PC-3 (cell line): ENCODE measurements at places on chromosomes 7 and 10. TPM values are rescaled to one million over a fixed set of nuclear protein-coding genes. Genes with fewer than 3 reads are reported as not detected.

- no peak for DNase-seq
Observed at GRCh38 chr7:44182827-44183226, 6.4 kb downstream of the GCK start.

- DNase-seq, result no peak
Observed at GRCh38 chr10:110387983-110388686, 83.4 kb upstream of the SMNDC1 start.

DNA sequence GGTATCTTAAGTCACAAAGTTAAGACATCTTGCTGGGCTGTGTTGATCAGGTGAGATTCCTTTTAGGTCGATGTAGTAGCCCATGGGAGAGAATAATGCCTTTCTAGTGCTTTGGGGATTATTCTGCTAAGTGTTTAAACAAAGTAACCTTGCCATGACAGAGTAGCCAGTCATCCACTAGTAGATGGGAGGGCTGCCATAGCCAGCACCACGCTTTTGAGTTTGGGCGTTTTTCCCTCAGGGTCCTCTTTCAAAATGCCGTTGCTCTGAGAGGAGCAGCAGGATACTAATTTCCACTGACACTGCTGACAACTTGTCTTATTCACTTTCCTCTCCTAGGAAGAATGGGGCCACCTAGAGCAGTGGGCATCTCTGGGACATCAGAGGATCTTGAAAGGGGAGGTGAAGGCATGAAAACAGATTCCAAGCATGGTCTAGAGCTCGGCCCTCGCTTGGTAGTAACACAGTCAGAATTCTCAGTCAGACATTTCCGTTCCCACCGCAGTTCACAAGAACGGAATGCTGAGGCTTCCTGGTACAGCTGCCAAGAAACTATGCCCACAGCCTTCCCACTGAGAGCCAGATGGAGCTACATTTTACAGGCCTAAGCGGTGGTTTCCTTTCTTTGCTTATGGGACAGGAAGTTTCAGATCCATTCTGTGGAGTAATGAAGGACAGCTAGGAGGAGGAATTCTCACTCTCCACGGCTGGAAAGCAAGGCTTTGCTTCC is 15.3 kb upstream of the RSU1 start:
- peak; percentile 57 for DNase-seq

- DNase-seq, result no peak
Observed at GRCh38 chr10:70343312-70343711, 39.1 kb downstream of the LRRC20 start.

Gene PTPRN2
- 3.2 and 3.6 TPM in 2 replicates for total RNA-seq

DNA sequence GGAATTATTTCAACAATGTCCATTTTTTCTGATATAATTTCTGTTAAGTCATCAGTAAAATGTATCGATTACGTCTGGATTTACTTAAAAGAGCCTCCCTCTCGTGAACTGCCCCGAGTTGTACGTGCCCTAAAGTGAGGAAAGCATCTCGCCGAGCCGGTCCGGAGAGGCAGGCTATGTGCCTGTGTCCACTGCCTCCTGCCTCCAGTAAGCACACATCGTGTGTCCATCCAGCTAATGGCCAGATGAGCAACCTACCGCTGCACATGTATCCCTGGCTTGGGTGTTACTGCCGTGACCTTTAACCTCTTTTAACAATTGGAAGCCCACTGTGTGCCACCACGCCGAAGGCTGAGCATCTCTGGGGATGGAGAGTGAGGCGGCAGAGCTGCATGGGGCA is 23.2 kb upstream of the DNAJB6 start:
- DNase-seq, result no peak

GRCh38 chr10:43260911-43261577 is 5.8 kb downstream of the RASGEF1A start:
- no peak for DNase-seq

GRCh38 chr7:45067582-45067981 is 21.2 kb downstream of the NACAD start:
- no peak for DNase-seq

GRCh38 chr10:91705948-91706670 is 73.2 kb upstream of the PPP1R3C start:
- no peak for DNase-seq

DNA sequence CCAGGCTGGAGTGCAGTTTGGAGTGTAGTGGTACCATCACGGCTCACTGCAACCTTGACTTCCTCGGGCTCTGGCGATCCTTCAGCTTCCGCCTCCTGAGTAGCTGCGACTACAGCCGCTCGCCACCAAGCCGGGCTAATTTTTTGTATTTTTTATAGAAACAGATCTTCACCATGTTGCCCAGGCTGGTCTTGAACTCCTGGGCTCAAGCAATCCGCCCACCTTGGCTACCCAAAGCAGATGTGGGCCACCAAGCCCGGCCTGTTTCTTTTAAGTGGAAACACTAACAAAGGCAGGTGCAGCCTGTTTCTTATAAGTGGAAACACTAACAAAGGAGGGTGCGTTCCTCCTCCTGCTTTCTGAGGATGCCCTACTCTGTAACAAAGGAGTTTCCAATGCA is 18.2 kb downstream of the PRF1 start:
- no peak for DNase-seq

DNA sequence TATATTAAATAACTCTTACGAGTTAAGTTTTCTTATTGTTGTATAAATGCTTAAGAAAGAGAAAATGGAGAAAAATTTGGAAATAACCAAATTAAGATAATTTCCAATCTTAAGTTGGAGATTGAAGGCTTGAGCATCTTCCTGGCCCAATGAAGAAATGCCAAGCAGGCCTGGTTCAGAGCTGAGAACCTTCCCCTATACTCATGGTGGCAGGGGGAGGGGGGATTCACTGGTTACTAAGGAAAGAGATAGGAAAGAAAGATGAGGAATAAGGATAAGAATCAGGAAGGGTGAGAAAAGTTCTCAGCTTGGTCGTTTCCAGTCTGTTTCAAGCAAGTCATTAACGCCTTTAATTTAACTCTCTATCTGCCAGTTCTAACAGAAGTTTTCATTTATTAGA is 166.2 kb downstream of the AVL9 start:
- no peak for DNase-seq

DNA sequence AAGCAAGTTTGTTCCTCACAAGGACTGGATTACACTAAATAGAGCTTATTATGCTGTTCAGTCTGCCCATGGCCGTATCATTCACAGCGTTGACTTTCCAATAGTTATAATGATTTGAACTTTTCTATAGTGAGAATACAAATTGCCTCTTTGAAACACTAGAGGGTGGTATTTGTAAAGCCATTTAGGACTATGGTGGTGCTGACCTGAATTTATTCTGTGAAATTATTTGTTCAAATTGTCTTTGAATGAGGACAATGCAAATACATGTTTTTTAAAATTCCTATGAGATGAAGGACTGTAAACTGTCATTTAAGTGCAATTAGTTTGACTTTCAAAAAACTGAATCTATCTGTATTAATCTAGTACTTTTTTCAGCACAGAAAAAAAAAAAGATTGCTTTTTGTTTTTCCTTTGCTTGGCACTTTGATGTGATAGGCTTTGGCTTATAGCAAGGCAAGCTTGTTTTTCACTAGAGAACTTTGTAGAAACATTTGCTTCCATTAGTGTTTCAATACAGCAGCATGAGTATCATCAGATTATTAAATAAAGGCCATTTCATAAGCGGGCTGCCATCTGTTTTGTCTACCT is 122.7 kb upstream of the TMEM229A start:
- DNase-seq, result peak; percentile 62

- DNase-seq, result no peak
Observed at GRCh38 chr7:5230265-5231067, 40.4 kb downstream of the WIPI2 start.

Gene OR2A7
- 0.69 TPM in 2 replicates for total RNA-seq

Gene DNAJB12
- total RNA-seq, result 25.7 and 30.9 TPM in 2 replicates

- peak; percentile 28 for DNase-seq
Observed at GRCh38 chr7:94561841-94562514, 52.4 kb downstream of the CASD1 start.

Gene RAPGEF5
- total RNA-seq, result 5.6 and 10.8 TPM in 2 replicates

Gene OR6B1
- total RNA-seq, result not detected in 2 replicates

- no peak for DNase-seq
Observed at GRCh38 chr10:122669045-122669444, 30.6 kb downstream of the C10orf120 start.

DNA sequence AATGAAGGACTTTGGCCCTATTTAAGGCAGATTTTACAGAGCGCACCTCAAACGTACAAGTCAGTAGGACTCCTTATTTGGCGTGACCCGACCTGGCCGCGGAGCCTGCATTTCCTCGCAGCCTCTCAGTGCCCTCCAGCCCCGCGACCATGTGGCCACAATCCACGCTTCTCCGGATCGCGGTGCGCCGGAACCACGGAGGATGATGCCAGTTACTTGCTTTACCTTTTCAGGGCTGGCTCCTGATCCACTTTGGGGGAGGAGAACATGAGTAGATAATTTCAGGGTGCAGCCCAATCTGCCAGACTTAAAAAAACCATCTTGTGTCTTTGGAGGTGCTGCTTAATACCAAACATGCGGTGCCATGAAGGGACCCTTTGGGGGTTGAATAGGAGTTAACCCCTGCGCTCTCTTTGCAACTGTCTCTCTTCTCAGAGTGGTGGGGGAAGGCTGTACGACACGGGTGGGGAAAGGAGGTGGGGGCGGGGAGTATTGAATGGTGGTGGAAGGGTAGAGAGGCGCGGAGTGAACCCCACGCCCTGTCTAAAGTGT is 1.5 kb downstream of the FRAT1 start:
- DNase-seq, result no peak

DNA sequence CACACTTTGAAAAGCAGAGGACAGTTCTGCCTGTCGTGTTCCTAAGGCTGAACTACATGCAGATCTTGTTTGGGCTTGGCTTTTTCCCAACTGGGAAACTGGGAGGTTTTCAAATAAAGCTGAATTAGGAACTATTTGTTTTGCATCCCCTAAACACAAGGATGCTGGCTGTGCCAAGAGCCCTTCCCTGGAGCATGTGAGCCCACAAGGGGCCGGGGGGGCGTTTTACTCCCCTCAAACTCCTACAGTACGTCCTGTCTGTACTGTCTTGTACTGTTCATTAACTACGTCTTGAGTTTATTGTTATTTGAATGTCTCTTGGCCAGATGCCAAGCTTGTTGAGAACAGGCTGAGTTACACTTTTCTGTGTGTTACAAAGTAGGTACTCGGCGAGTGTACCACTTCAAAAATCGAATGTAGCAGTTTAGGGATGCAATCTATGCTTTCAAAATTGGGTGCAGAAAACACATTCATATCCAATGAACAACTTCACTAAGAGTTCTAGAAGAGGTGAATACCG is 94.9 kb downstream of the GFRA1 start:
- no peak for DNase-seq

Gene PRLHR
- not detected in 2 replicates for total RNA-seq

Gene TAS2R5
- 0.26 and 1.4 TPM in 2 replicates for total RNA-seq

Gene TLX1
- total RNA-seq, result not detected in 2 replicates

GRCh38 chr7:82071468-82071867 is 301.6 kb upstream of the HGF start:
- no peak for DNase-seq

Gene LMOD2
- not detected in 2 replicates for total RNA-seq

DNA sequence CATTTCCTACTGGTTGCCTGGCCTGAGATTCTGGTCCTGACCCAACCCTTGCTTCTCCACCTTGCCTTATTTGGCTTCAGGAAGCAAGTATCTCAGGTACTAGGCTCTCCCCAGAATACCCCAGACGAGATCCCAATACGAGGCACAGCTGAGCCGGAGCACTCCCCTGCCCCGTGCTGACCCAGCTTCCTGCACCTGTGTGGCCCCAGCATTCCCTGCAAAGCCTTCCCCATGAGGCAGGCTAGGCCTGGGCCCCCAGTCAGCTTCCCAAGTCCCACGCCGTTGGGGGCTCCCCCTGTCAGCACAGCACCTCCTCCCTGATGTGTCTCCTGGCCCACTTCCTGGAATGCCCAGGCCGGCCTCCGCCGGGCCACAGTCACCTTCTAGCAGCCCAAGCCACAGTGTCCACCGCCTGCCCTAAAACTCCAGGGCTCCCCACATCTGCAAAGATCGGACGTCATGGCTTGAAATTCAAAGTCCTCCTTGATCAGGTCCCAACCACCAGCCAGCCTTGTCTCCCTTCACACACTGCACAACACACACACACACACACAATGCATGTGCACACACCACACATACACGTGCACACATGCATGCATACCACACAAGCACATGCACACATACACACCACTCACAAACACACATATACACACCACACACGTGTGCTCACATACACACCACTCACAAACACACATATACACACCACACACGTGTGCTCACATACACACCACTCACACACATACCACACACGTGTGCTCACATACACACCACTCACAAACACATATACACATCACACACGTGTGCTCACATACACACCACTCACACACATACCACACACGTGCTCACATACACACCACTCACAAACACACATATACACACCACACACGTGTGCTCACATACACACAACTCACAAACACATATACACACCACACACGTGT is 78.9 kb upstream of the FOXK1 start:
- DNase-seq, result no peak

- DNase-seq, result no peak
Observed at GRCh38 chr7:22802426-22802825, 20.2 kb downstream of the TOMM7 start.

DNA sequence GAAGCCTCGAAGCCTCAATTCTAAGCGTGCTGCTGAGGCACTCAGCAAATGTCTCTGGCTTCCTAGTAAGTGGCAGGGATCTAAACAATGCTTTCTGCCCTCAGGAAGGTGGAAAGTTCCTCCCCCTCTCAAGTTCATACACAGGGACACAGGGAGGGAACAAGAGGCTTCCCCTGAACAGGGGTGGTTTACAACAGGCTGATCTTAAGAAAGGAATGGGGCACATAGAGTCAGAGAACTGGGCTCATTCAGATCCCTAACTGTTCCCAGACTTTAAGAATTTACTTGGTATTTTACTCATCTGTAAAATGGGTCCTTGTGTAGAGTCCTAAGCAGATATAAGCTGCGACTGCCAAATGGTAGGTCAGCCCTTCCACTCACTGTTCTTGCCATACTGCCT is 2.5 kb downstream of the TNS3 start:
- no peak for DNase-seq

Gene NUTM2E
- total RNA-seq, result 0.58 TPM in 1 of 2 replicates, not detected in the other

Gene INHBA
- 55.3 and 70.1 TPM in 2 replicates for total RNA-seq

- DNase-seq, result peak; percentile 83
Observed at GRCh38 chr10:119178372-119179119, at the start of gene PRDX3. Gene PRDX3 (minus strand): TSS chr10:119178812. CDS start chr10:119178790, 22 bp downstream.

GRCh38 chr10:124996854-124997215 is 54.9 kb downstream of the ZRANB1 start:
- no peak for DNase-seq

GRCh38 chr7:516216-516605 is 3.4 kb downstream of the PDGFA start:
- DNase-seq, result no peak

GRCh38 chr7:6111041-6111440 is 79.9 kb downstream of the ANKRD61 start:
- no peak for DNase-seq

GRCh38 chr7:101399759-101400158 is 37.1 kb downstream of the COL26A1 start:
- DNase-seq, result no peak
